GM23338 (cell line): ENCODE measurements at places on chromosomes 12 and 14. TPM values are rescaled to one million over a fixed set of nuclear protein-coding genes. Genes with fewer than 3 reads are reported as not detected.
A peak's percentile ranks its signal among the peaks of the same experiment; 100 is the strongest.

The ESPL1 gene
- 39.6 and 56.5 TPM in 2 replicates for total RNA-seq

The SLC22A17 gene
- 52.6 and 56.6 TPM in 2 replicates for total RNA-seq

The CBLN3 gene
- total RNA-seq = 0.07 TPM in 1 of 2 replicates, not detected in the other

The ZNF740 gene
- total RNA-seq = 13.0 and 13.2 TPM in 2 replicates

The PIANP gene
- 2.0 and 2.2 TPM in 2 replicates for total RNA-seq

The PAX9 gene
- total RNA-seq = not detected in 2 replicates

- DNase-seq = no peak
These were observed 5.6 kb upstream of the ALDH2 start for GRCh38 chr12:111761099-111761498.

- DNase-seq = no peak
These were observed 16.5 kb upstream of the IFT81 start for GRCh38 chr12:110107369-110108281.

DNA sequence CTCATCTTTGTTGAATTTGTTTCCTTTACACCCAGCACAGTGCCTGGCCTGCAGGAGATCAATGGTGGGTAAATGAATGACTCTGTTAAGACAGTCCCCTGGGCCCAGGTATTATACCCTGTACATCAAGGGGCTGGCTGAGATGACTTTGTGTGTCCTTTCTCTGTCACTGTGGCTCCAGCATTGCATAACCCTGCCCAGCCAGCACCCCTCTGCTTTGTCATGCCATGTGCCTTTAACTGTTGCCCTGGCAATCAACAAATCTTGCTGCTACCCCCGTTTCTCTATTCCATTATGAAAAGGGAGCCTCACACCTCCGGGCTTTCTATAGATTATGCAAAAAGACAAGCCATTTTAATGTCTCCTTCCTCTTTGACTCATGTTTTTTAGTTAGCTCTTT, 7.6 kb upstream of the FLVCR2 start:
- DNase-seq = no peak

GRCh38 chr14:104658325-104658712, 31.1 kb upstream of the INF2 start:
- no peak for DNase-seq

DNA sequence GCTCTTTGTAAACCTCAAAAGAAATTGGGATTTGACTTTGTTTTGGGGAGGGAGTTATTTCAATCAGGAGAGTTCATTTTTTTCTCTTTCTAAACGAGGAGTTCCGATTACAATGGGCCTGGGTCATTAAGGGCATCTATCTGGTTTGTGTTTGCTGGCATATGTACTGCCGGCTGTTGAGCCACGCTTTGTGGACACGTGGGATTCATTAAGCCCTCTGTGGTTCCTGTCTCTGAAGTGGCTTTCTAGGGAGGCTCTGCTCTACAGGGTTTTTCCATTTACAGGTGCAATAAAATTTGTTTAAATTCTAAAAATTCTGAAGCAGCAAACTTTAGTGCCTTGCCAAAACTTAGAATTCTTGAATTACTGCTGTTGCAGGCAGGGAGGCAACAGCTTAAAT, 57.9 kb downstream of the GNS start:
- DNase-seq = no peak

- no peak for DNase-seq
These were observed 609.3 kb downstream of the NOVA1 start for GRCh38 chr14:25988536-25988935.

DNA sequence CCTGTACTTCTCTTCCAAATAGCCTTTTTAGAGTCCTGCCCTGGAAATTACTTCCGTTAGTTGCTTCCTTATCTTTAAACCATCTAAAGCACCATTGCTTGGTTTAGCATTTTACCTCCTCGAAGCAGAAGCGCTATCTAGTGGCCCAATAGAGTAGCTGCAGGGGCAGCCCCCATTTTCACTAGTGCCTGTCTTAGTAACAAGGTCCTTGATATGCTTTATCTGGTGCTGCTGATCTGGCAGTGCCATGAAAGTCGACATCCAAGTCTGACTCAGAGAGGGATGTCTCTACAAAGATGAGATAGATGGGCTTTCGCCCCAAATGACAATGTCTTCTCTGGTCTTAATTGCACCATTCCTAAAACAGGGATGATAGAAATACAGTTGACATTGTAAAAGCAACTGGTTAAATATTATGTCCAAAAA, 25.0 kb upstream of the CIT start:
- peak; percentile 86 for DNase-seq

- no peak for DNase-seq
These were observed 48.6 kb upstream of the BCAT1 start for GRCh38 chr12:24997496-24997895.

- no peak for DNase-seq
These were observed 658.0 kb upstream of the MDGA2 start for GRCh38 chr14:48333221-48333920.

- DNase-seq = peak; percentile 90
These were observed 48.5 kb upstream of the CSRP2 start for GRCh38 chr12:76927170-76927784.

DNA sequence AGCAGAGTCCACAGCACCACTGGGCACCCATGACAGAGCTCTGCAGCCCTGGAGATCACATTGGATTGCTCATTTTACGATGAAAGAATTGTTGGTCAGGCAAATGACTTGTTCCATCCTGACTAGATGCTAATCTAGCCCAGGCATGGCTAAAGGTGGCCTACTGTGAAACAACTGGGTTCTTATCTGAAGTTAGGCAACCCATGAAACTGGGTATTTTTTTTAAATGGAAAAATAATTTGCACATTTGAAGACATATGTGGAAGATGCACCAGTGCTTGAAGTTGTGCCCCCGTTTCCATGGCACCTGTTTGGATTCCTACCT, 8.3 kb downstream of the PYGL start:
- no peak for DNase-seq

DNA sequence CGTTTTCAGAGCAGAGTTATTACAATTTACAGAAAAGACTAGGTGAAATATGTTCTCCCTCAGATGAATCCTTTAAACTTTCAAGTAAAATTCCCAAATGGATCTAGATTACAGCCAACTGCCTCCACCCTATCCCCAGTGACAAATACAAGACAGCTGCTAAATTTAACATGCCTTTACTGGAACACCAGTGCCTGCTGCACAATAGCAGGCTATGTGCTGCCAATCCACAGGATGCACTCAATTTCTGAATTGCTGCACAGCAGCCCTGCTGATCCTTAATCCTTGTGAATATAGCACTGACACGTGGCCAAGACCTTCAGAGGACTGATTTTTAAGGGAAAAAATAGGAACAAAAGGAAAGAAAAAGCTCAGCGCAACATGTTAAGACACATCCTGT, 128.9 kb downstream of the CCER1 start:
- DNase-seq = no peak

DNA sequence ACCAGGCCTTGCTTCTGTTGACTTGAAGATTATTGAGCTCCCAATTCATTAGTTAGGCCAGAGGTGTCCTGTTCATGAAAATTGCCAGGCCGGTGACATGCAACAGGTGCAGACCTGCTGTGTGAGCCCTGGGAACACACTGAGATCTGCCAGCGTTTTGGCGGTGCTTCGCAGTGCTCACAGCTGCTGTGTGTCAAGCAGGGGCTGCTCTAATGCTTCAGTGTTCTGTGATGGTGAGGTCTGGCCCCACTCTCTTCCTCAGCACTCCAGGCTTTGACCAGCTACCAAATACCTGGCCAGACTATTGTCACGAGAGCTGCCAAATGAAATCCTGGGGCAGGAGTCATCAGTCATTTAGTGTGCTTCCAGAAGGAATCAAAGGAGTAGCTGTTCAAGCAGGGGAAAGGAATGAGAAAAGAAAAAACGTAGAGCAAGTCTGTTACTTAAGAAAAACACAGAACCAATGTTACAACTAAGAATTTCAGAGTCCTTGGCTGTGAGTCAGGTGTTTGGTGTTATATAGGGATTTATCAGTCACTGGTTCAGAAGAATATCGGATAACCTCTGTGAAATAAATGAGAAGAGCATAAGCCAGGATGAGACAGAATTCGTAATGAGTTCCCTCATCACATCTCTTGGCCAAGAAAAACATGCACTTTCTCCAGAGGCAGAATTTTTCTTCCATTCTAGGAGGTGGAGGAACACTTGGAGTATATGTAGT, 150.8 kb downstream of the FBXL14 start:
- no peak for DNase-seq

GRCh38 chr14:37466003-37466622, 128.9 kb downstream of the FOXA1 start:
- no peak for DNase-seq

GRCh38 chr14:26394150-26394810, 203.6 kb downstream of the NOVA1 start:
- DNase-seq = peak; percentile 43

- DNase-seq = no peak
These were observed 278.2 kb downstream of the ZFP36L1 start for GRCh38 chr14:68514608-68515194.

DNA sequence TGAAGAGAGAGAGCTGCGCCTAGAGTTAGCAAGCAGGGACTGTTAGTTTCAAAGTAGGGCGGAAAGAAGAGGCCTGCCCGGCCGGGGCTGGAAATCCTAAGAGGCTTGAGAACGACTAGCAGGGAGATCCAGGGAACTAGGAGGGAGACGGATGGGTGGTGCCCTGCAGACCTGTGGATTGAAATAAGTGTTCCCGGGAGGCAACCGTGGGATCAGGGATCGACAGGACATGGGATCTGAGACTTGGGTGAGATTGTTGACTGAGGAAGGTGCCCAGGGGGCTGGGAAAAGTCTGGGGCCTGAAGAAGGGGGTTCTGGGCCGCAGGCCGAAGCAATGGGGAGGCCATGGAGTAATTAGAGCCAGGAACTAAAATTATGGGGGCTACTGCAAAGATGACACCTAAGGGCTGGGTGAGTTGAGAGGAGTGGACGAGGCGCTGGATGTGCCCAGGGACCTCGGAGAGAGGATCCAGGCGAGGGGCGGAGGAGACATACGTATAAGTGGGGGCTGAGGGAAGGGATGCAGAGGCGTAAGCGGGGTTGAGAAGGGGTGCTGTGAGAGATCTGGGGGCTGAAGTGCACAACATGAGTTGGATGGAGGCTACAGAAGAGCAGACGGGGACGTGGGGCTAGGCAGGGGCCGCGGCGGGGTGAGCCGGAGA, 635 bp downstream of the LTA4H start:
- DNase-seq = peak; percentile 58
